ENCODE measurements at places on chromosomes 16 and 17.

DNA sequence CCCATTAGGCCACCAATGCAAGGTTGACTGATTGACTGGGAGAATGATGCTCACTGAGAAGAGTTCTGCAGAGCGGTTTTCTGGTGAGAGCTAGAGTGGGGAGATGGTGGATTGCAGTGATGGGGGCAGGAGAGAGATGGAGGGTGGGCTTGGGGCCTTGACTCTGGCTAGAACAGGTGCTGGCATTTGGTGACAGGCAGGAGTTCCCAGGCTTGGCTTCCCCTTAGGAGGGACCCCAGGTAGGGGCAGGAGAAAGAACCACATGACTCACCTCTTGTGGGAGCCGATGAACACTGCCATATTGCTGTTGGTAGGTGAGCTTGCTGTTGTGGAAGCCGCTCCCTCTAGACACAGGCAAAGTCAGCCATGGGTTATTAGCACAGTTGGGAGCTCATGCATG lies 8.0 kb downstream of the CD300LB start:
- DNase-seq = no peak

DNA sequence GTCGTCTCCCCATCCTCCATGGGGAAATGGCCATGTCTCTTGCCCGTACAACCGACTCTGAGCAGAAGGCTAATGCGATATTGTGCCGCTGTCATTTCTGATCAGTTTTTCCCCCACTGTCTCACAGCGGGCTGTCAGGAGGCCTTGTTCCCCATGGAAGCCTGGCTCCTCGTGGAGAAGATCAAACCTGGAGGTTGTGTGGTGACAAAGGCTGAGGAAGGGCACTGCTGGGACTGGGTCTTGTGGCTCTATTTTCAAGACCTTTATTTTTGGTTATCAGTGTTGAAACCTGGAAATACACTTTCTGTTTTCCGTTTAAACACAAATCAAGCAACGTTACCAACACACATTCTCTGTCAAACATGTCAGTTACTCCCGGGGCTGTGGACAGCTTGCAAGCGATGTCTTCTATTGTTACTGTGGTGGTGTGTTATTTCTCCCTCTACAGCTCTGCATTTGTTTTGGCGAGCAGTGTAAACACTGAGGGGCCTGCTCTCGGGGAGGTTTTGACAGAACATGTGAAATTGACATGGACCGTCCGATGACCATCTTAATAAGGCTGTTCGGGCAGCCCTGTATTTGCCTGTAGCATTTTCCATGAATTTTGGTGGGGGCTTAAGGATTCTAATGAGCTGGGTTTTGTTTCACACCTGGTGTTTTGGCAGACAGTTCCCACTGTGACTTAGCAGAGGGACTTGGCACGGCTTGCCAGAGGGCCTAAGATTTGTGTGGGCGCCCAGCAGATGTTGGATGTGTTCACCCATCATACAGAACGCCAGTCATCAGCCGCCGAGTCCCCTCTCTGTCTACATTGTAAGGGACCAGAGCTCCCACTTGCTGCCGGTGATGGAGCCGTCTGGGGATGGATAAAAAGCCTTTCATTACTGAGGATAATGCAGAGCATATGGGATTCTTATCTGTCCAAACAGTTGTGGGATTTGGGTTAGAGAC lies 12.5 kb downstream of the RBFOX1 start:
- DNase-seq = no peak

- no peak for DNase-seq
Observed at GRCh38 chr16:75197522-75198134, 9.3 kb downstream of the CTRB2 start.

DNA sequence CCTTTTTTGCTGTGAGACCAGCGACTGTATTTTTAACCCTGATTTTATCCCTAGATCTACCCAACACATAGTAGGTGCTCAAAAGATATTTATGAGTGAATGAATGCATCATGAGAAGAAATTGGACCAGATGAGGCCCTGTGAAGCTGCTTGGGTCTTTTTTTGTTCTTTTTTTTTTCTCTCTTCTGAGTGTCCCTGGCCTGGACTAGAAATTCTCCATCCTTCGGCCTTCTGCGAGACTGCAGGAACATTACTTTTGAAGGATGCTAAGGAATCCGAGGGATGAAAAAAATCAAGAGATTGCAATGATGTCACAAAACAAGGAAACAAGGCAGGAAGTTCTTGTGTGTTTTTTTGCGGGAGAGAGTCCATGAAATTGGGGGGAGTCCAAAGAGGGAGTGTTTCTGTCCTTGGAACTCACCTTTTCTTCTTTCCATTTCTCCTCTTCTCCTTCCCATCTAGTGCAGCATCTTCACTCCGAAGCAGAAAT lies 560 bp upstream of the RUSF1 start:
- peak; percentile 59 for DNase-seq

GRCh38 chr16:6751191-6751590 lies 581.5 kb upstream of the RBFOX1 start:
- no peak for DNase-seq

GRCh38 chr16:66144641-66145040 lies 221.8 kb upstream of the CDH5 start:
- DNase-seq = no peak

DNA sequence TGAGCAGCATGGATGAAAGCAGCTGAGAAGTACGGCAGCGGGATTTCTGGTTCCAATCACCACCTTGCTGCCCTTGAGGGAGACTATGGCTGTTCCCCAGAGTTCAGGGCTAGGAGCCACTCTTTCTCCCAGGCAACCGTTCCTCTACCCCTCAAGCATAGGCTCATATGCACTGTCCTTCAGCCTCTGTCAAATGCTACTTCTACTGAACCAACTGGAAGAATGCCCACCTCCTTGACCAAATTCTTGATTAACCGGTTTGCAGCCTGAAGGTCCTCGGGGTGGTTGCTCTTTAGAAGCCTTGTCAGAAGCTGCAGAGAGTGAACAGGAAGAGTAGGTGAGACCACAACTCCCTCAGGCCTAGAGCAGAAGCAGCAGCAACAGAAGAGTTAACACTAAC lies 23.8 kb downstream of the GGA2 start:
- no peak for DNase-seq

DNA sequence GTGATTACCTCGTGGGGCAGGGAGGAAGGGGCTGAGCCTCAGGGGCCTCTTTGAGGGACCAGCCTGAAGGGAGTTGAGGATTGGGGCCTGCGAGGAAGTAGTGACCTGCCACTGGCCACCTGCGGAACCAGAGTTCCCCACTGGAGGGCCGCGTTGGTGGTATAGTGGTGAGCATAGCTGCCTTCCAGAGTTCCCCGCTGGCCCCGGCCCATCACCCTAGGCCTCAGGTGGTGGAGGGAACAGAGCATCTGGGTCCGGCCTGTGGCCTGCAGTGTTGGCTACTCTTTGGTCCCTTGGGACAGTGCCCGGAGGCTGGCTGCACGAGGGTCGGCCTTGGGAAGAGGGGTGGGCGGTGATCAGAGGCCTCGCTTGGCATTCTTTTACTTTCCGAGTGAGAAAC lies 20.5 kb downstream of the MGAT5B start:
- DNase-seq = no peak

GRCh38 chr16:58511933-58512815 lies 3.1 kb upstream of the SETD6 start:
- DNase-seq = peak; percentile 55

DNA sequence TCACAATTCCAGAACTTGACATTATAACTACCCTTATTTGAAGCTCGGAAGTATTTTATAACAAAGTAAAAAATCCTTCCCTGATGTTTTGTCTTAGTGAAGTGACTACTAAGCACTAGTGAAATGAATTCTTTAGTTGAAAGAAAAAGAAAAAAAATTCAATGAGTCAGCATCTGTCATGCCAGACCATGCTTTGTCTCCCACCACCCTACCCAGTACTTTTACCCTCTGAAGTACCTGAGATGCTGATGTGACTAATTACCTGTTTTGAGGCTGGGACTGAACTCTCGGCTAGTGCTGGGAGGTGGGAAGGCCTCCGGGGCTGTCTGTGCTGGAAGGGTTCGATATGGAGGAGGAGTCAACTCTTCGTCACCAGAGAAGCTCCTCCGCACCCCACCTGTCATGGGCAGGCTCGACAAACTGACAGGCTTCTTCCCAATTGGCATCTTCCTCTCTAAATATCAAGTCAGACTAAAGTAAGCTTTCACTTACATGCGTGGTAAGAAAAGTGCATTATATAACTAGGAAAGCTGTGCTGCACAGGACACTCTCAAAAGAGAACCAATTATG lies 19.6 kb downstream of the NME2 start:
- no peak for DNase-seq

DNA sequence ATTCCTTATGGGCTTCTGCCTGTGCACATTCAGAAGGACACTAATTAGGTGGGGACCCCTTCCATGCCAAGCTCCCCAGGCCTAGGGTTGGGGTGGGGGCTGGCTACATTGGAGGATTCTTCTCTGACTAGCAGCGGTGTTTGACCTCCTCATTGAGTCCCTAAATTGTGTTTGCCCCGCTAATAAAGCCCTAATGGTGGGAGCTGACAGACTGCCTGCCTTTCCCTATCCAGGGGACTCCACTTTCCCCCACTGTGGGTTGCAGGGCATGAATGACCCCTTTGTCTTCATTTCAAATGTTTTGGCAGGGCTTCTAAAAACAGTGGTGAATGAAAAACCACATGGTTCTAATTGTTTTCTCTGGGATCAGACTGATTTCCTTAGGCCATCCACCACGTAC lies 476.8 kb upstream of the CDH11 start:
- DNase-seq = no peak

GRCh38 chr17:79965806-79966205 lies 69.9 kb downstream of the TBC1D16 start:
- DNase-seq = no peak

- no peak for DNase-seq
Observed at GRCh38 chr16:23515881-23516280, 5.6 kb upstream of the GGA2 start.
